ENCODE measurements at places on chromosomes 2 and 18. TPM values are rescaled to one million over a fixed set of nuclear protein-coding genes. Genes with fewer than 3 reads are reported as not detected.

The ZC3H6 gene
- polyA plus RNA-seq: 9.2 TPM

The TMEM200C gene
- 1.2 TPM for polyA plus RNA-seq

The TANC1 gene
- 58.0 TPM for polyA plus RNA-seq

The HOXD11 gene
- 57.6 TPM for polyA plus RNA-seq

The TUBB8B gene
- polyA plus RNA-seq: 0.58 TPM

The FAM228A gene
- polyA plus RNA-seq: 0.83 TPM

The LCT gene
- polyA plus RNA-seq: not detected

The GAREM1 gene
- 31.2 TPM for polyA plus RNA-seq

The MROH2A gene
- polyA plus RNA-seq: 0.13 TPM

The OXER1 gene
- 7.4 TPM for polyA plus RNA-seq

The CCDC74B gene
- polyA plus RNA-seq: 14.4 TPM

The OSR1 gene
- polyA plus RNA-seq: 7.1 TPM

The ITGAV gene
- 84.3 TPM for polyA plus RNA-seq

The CFAP53 gene
- polyA plus RNA-seq: 3.3 TPM

The GAREM2 gene
- 6.7 TPM for polyA plus RNA-seq

The LIPT1 gene
- polyA plus RNA-seq: 16.1 TPM

The COL4A4 gene
- polyA plus RNA-seq: 56.2 TPM

The SPDYA gene
- 1.8 TPM for polyA plus RNA-seq

The TUBA3E gene
- 0.21 TPM for polyA plus RNA-seq

The SERPINB2 gene
- polyA plus RNA-seq: not detected

The SLC19A3 gene
- polyA plus RNA-seq: 6.6 TPM

The FOXD4L1 gene
- 0.17 TPM for polyA plus RNA-seq

The TTL gene
- polyA plus RNA-seq: 36.6 TPM

The ATP8B1 gene
- 27.8 TPM for polyA plus RNA-seq

The SPATA3 gene
- not detected for polyA plus RNA-seq

The SLC38A11 gene
- 15.7 TPM for polyA plus RNA-seq

The TRPM8 gene
- polyA plus RNA-seq: 0.10 TPM

The LOXHD1 gene
- 0.69 TPM for polyA plus RNA-seq

The STARD6 gene
- 0.20 TPM for polyA plus RNA-seq

The TMEM247 gene
- not detected for polyA plus RNA-seq

Measured in right renal pelvis (tissue), 4 donors.